ENCODE measurements at places on chromosomes 12 and 14.

- DNase-seq = no peak
These were observed 1.6 kb downstream of the PHLDA1 start for GRCh38 chr12:76029982-76030340.

- no peak for DNase-seq
These were observed 57.6 kb downstream of the EID3 start for GRCh38 chr12:104360983-104361707.

DNA sequence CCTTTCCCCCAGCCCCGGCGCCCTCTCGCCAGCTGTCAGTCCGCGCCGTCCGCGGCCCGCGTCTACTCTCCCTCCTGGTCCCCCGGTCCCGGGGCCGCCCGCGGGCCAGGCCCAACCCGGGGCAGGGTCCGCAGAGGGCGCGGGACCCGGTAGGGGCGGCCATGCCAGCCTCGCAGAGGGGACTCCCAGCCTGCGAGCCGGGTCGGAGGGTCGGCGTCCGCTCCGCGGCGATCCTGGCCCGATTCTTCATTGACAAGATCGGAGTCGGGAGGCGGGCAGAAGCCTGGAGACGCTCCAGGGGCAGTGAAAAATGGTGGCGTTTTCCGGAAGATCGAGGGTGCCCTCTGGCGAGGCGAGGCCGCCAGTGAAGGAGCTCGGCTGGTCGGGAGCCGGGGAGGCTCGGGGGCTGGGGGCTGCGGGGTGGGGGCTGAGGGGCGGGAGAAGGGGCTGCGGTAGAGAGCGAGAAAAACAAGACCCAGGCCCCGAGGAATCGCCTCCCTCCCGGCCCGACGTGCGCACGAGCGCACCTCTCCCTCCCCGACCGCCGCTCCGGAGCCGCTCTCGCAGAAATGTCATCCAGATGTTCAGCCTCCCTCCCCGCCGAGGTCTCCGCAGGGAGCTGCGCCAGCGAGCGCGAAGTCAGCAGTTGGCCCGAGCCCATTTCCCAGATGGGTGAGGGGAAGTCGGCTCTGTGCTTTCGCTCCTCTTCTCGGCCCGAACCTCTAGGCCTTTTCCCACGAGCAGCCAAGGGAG lies 647 bp upstream of the TGFB3 start:
- peak; percentile 61 for DNase-seq

DNA sequence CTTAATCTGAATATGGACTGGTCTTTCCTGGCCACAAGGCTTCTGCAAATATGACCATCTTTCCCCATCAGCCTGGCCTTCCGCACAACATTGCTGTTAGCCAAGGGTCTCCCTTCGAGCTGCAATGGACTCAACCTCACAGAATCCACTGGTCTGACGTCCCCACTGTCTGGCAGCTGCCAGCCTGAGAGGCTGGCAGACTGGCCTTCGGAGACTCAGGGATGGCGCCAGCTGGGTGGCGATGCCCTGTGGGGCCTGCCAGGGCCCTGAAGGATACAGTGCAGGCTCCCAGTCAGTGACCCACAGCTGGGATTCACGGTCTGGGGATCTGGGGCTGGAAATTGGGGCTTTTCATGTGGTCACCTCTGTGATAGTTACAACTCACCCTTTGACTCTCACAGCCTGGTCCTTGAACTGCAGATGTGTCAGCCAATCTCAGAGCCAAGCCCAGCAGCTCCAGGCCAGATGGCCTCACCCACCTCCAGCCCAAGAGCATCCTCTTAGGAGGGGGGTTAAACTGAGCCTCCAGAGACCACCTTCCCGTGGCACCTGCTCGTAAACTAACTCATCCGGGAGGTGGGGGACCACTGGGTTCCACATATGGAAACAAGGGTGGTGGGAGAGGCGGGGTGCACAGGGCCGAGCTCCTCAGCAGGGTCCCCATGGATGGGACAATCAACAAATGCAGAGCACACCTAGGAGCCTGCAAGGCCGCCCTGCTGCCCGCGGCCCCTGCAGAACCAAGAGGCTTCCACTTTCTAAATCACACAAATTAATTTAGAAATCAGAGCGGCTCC lies 21.1 kb upstream of the C14orf180 start:
- DNase-seq = no peak

GRCh38 chr14:103735815-103736545 lies 20.4 kb downstream of the ZFYVE21 start:
- DNase-seq = no peak

DNA sequence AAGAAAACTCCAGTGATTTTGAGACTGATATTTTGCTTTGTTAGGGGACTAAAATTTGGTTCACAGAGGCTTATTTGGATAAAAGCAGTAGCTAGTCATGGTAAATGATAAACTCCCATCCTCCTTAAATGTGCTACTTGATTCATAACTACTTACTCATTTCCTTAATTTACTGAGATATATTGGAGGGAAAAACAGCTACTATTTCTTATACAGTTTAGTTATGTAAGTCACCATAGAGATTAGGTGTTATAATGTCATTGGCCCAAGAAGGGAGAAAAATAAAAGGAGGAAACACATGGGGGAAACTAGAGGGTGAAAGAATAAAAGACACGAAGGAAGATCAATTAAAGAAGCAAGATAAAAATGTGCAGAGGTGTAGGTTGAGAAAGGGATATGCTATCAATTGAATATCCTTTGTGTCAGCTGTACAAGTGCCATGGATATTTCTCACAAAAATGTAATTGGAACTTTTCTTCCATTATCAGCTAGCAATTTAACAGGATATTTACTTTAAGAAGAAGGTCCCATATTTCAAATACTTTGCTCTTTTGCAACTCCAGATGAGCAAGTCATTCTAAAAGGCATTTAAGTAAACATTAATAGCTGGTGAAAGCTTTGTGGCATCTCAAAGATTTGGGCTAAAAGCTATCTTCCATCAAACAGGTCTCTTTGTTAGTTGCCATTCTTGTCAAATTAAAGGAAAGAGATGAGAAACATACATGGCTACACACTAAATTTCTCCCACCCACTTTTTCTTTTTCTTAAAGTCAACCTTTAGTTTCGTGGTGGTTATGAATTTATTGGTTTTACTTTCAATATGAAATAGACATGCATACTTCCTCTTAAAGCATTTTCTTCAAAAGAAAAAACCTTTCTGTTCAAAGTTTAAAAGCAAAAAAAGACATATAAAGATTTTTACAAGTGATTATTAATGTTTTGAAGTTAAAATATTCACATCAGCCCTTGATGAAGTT lies 439.5 kb downstream of the CCER1 start:
- DNase-seq = no peak

GRCh38 chr14:55265197-55265596 lies 6.0 kb upstream of the FBXO34 start:
- no peak for DNase-seq

GRCh38 chr14:76810953-76811400 lies 1.7 kb downstream of the ANGEL1 start:
- no peak for DNase-seq

DNA sequence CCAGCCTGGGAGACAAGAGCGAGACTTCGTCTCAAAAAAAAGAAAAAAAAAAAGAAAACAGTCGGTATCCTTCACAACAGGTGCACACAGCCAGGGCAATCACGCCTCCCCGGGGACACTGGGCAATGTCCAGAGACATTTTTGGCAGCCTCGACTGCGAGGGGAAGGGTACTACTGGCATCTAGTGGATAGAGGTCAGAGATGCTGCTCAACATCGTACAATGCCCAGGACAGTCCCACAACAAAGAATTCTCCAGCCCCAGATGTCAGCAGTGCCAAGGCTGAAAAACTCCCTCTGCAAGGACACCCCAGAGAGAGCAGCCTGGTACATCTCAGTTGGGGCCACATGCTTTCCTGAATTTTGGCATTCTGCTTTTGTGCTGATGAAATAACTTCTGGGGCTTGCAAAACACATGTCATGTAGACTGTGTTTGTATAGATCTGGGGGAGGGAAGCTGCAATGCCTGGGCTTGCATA lies 21.5 kb downstream of the ALDH2 start:
- DNase-seq = no peak

DNA sequence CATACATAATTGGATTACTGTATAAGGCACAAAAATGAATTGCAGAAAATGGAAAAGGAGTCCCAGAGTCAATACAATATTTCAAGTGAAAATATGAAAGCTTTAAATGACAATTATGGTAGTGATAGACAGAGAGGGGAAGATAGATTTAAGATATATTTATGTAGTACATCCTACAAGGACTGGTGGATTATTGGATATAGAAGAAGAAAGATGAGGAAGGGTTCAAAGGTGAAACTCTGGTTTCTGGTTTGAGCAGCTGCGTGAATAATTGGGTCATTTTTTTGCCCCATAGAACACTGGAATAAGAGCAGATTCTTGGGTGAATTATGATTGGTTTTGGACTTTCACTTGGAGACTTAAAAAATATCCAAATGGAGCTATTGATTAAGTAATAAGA lies 19.4 kb downstream of the PIK3C2G start:
- no peak for DNase-seq

Data from activated gamma-delta T cell treated with anti-CD3 and anti-CD28 coated beads, Interleukin-2, amount 50 U/mL, for 16 hours (primary cell).